ENCODE measurements at places on chromosomes 1 and 21. TPM values are rescaled to one million over a fixed set of nuclear protein-coding genes. Genes with fewer than 3 reads are reported as not detected.

DNA sequence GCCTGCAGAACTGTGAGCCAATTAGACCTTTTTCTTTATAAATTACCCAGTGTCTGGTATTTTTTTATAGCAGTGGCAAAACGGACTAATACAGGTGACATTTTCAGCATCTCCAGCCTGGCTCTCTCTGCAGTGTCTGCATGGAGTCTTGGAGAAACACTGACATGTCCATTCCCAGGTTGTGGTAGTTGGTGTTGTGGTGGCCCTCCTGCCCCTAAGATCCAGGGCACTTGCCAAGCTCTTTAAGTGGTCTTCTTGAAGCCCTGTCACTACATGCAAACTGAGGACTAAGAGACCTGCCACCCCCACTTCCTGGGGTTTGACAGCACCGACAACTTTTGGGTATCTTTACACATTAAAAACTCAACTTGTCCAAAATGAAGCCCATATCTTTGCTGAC lies 419.4 kb downstream of the NPHP4 start:
- DNase-seq: no peak

DNA sequence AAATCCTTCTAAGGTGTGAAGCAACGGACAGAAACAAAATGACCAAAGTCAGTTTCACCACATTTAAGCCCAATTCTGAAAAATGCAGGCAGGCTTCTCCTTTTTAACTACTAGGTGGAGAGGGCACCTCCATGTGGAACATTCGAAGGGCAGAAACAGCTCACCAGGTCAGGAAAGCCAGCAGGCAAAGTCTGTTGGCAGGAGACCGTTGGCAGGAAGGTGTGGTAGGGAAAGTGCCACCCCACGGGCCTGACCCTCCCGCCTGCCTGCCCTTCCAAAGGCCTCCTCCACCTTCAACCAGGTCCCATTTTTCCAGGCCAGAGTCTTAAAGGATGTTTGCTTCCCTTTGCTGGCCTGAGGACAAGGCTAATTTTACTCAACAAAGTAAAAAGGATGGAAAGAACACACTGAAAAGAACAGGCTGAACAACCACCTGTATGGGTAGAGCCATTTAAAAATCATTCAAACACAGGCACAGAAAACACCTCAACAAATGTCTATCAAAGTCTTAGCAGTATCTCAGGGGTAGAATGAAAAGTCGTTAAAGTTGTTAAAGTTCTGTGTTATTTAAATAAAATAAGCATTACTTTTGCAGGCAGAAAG lies 26.4 kb downstream of the CAPZB start:
- DNase-seq: no peak

LYPD8 gene
- not detected for polyA plus RNA-seq

IKBKE gene
- 55.5 TPM for polyA plus RNA-seq

DNA sequence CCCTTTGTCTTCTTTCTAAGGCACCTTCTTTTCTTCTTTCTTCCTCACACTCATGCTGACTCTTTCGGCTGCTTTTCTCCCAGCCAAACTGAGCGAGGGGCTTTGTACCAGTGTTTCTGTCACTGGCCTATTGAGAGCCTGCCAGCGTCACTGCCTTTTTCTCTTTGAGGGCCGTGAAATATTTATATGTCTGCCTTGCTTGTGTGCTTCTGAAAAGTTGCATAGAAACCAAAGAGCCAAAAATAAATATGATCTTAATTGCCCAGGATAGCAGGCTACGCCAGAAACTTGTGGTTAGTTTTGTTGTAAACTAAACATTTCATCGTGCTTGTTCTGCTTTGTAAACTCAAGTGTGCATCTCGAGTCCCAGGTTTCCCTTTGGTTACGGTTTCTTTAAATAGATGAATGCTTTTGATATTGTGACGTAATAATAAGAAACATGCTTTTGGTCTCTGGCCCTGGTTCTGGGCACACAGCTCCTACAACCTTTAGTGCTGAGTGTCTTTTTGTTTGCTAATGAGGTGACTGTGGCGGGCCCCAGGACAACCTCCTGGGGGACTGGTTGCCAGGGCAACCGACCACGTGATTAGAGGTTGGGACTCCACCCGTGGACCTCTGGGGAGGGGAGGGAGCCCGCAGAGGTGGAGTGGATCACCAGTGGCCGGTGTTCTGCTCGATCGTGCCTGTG lies 10.8 kb downstream of the SLC37A1 start:
- peak; percentile 58 for DNase-seq

ADAMTS4 gene
- polyA plus RNA-seq: 0.07 TPM

CYP4B1 gene
- polyA plus RNA-seq: not detected

GRCh38 chr1:184881941-184882913 lies 92.1 kb downstream of the NIBAN1 start:
- no peak for DNase-seq

ATP1A2 gene
- polyA plus RNA-seq: not detected

EIF3I gene
- 167 TPM for polyA plus RNA-seq

DNA sequence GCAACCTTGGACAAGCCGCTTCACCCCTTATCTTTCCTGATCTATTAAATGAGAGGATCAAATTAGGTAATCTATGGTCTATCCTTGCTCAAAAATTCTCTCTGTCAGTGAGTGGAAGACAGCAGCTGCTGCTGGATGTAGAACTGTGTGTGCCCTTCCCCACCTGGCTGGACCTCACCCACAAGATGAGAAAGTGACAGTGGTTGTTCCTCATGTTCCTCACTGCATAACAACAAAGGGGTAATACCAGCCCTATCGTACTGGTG lies 16.9 kb downstream of the SSR2 start:
- DNase-seq: no peak

ETV3L gene
- polyA plus RNA-seq: not detected

DNA sequence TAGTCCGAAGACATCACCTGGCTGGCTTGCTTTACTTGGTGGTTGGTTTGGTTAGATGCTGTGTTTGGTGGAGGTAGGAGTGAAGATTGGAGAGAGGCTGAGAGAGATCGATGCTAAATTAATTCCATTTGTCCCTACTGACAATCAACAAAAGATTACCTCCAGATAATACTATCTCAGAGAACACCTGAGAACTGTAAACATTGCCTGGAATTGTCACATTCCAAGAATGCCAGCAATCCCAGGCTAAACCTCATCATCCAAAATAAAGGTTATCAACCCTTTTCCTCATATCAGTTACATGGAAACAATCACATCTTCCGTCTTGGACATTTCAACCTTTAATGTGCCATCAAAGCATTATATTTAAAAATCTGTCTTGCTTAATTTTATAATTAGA lies 141.0 kb downstream of the GRIK1 start:
- no peak for DNase-seq

GRCh38 chr1:159877695-159878444 lies 15.4 kb upstream of the VSIG8 start:
- DNase-seq: no peak

DNA sequence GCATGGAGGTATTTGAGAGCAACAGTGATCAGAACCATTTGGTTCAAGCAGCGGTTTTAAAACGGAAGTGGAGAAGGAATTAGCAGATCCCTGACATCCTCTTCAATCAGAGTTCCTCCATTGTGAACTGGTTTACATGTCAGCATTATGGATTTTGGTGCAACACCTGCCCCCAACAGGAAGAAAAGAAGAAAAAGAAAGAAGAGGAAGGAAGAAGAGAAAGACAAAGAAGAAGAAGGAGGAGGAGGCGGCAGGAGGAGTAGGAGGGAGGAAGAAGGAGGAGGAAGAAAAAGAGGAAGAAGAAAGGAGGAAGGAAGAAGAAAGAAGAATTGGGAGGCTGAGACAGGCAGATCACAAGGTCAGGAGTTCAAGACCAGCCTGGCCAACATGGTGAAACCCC lies 17.4 kb downstream of the NDUFS5 start:
- no peak for DNase-seq

COL8A2 gene
- 0.22 TPM for polyA plus RNA-seq
